Small intestine (tissue), 16 donors: ENCODE measurements at places on chromosomes 12 and 14.

GRCh38 chr14:55807053-55807880 is 227.3 kb downstream of the KTN1 start:
- peak; percentile 100 for DNase-seq

DNA sequence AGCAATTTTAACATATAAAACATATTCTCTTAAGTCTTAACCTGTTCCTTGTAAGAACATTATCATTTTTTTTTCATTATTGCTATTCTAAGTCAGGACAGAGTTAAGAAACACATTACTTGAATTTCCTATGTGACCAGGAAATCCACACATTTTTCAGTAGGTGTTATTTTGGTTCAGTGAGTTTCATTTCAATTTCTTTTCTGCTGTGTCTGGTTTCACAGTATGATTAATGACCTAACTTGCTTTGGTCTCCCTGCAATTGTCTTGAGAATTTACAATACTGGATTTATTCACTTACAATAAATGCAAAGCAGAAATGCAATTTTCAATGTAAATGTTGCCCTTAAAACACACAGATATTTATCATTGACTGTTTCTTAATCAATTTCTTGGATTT is 396.9 kb upstream of the TMTC1 start:
- no peak for DNase-seq

- no peak for DNase-seq
Measured at GRCh38 chr14:93212432-93212831, 5.4 kb downstream of the UBR7 start.

GRCh38 chr14:94343238-94344005 is 20.3 kb upstream of the SERPINA6 start:
- peak; percentile 53 for DNase-seq

DNA sequence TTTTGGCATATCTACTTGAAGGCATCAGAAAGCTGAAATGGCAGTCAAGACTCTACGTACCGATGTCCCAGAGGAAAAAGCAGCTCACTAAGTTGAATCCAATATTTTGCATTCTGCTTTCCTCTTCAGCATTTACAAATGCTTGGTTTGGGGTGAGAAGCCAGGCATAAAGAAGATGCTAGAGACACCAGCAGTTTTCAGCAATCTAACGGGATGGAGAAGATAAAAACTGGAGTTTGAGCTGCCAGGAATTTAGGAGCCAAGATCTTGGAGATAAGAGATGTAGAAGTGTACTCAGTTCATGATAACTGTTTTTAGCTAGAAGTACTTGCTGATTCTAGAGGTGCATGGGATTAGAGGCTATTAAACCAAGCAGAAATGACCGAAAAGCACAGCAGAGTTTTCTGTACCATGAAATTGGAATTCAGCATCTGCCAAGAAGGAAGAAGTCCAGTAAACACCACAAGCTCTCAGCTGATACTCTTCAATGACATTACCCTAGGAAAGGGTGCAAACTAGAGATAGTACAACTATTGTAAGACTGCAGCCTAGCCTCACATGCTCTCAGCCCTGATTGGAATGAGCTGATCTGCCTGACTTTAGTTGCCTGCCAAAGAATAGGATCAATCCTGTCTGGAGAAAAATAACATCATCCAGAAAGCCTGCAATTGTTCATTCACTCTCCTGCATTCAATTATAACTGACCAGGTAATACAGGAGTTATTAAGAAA is 7.4 kb upstream of the ALDH1L2 start:
- no peak for DNase-seq

DNA sequence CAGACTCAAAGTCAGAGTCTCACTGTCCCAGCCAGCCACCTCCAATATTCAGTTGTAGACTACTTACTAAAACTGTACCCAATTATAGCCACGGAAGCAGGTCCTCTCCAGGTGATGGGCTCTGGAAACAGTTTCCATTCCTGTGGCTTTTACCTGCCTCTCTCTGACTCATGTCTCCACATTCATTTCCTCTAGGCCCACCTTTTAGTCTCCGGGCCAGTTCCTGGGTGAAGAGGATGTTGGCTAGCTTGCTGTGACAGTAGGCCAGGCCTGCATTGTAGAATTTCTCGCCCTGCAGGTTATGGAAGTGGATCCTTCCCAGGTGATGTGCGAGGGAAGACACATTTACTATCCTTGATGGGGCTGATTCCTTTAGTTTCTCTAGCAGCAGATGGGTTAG is 5.6 kb downstream of the RDH11 start:
- no peak for DNase-seq

GRCh38 chr14:77738559-77739250 is 22.3 kb downstream of the SNW1 start:
- DNase-seq = no peak

- DNase-seq = no peak
Measured at GRCh38 chr12:46462641-46463355, 90.2 kb upstream of the SLC38A2 start.

GRCh38 chr14:57060276-57060955 is 208.3 kb downstream of the EXOC5 start:
- peak; percentile 70 for DNase-seq

- DNase-seq = no peak
Measured at GRCh38 chr14:23520899-23521533, 30.5 kb downstream of the ZFHX2 start.

DNA sequence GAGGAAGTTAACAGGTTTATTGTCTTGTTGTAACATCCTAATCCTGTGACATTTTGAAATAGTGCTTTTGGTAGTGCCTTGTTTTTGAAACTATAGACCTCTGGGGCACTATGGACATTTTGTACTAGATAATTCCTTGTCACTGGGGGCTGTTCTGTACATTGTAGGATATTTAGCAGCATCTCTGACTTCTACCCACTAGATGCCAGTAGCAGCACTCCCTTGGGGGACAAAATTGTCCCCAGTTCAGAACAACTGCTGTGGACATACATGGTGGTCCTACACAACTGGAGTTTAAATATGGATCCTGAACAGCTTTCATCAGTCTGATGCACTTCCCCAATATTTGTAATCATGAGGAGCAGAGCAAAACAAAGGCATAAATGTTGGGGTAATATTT is 264.7 kb downstream of the RAD51B start:
- DNase-seq = peak; percentile 32

GRCh38 chr12:78210894-78211302 is 380.2 kb downstream of the NAV3 start:
- DNase-seq = no peak

- peak; percentile 41 for DNase-seq
Measured at GRCh38 chr12:30926243-30927221, at the start of gene TSPAN11. Gene TSPAN11 (plus strand): TSS chr12:30926748. CDS start chr12:30953992, 27,244 bp downstream.

GRCh38 chr12:123393747-123394146 is 9.8 kb downstream of the KMT5A start:
- no peak for DNase-seq

DNA sequence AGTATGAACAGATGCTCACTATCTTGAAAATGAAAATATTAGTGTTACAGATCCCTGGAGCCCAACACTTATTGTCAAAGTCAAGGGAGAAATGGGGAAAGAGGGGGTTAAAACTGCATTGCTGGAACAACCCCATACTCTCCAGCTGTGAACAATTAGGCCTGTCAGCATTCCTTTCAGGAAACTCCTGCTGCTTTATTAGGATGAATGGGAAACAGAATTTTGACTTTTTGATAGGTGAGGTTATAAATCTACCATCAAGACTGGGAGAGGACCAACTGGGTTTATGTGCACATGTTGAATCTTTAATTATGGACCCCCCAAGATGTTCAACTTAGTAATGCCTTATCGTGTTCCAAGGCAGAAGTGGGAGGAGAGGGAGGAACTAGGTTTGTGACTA is 85.0 kb downstream of the TMTC1 start:
- DNase-seq = no peak

DNA sequence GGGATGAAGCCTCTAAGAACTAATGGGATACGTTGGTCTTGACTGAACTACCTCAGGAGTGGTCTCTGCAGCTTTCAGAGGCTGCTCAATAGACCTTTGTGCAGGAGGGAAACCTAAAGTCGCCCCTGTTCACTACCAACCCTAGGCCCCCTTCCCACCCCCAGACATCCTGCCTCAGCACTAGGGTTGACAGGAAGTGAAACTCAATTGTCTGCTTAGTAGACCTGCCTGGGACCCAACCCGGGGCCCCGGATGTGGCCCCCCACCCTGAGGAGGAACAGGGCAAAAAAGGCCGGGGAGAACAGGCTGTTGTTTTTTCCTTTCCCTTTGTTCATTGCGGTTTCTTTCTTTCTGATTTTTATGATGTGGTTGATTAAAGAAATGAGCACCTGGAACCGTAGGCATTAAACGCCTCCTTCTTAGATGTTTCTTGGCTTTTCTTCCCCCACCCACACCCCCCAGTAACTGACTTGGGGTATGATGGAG is 1.6 kb upstream of the DGKA start:
- DNase-seq = no peak

DNA sequence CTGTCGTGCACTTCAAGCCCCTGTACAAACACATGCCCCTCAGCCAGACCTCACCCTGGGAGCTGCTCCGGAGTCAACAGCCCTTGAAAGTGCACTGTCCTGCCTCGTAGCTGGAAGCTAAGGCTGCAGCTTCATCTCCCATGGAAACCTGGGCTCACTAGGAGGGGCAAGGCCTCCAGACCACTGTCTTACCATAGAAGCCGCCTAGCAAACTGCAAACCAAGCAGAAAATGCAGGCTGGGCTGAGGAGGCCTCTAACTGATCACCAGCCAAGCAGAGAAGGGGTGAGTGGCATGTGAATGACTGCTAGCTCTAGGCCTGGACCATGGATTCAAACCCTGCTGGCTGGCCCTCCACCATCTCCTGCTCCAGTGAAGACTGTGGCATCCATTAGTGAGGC is 340.2 kb downstream of the CACNA1C start:
- no peak for DNase-seq

GRCh38 chr14:100085462-100085861 is 20.2 kb downstream of the EVL start:
- no peak for DNase-seq

GRCh38 chr14:46432516-46432915 is 219.1 kb downstream of the RPL10L start:
- DNase-seq = no peak

GRCh38 chr14:89669193-89669592 is 252.2 kb upstream of the FOXN3 start:
- DNase-seq = no peak

DNA sequence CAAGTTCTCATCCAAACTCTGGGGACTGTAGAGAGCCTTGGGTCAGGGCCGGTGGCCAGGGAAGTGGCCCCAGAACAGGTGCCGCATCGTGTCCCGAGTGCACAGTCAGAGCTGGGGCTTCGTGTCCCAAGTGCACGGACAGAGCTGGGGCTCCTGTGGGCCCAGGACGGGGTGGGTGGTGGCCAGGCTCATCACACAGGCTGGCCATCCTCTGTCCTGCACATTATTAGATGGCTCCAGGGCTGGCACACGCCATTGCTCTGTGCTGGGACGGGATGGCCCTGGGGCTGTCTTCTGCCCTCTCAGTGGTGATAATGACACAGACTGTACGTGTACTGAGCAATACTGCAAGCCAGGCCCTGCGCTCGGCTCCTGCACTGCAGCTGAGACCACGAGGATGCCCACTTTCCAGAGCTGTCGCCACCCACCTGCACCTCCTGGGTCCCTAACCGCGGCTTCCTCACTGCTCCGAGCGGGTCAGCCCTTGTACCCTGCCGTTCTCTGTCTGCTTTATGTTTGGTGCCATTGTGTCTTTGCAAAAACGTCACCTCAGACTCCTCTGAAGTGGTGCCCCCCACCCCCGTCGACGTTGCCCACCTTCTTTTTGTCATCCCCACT is 1.9 kb downstream of the FBRSL1 start:
- DNase-seq = no peak

GRCh38 chr14:63848890-63849289 is 3.9 kb upstream of the SYNE2 start:
- no peak for DNase-seq

- peak; percentile 97 for DNase-seq
Measured at GRCh38 chr12:52969828-52970569, 21.1 kb downstream of the KRT18 start.

- no peak for DNase-seq
Measured at GRCh38 chr12:50127546-50127945, 15.5 kb downstream of the COX14 start.

GRCh38 chr14:100281286-100282082 is 24.8 kb downstream of the SLC25A29 start:
- no peak for DNase-seq

GRCh38 chr14:49972131-49972671 is 79.3 kb downstream of the ARF6 start:
- DNase-seq = peak; percentile 51

- peak; percentile 99 for DNase-seq
Measured at GRCh38 chr12:26523708-26524150, 309.3 kb downstream of the ITPR2 start.

DNA sequence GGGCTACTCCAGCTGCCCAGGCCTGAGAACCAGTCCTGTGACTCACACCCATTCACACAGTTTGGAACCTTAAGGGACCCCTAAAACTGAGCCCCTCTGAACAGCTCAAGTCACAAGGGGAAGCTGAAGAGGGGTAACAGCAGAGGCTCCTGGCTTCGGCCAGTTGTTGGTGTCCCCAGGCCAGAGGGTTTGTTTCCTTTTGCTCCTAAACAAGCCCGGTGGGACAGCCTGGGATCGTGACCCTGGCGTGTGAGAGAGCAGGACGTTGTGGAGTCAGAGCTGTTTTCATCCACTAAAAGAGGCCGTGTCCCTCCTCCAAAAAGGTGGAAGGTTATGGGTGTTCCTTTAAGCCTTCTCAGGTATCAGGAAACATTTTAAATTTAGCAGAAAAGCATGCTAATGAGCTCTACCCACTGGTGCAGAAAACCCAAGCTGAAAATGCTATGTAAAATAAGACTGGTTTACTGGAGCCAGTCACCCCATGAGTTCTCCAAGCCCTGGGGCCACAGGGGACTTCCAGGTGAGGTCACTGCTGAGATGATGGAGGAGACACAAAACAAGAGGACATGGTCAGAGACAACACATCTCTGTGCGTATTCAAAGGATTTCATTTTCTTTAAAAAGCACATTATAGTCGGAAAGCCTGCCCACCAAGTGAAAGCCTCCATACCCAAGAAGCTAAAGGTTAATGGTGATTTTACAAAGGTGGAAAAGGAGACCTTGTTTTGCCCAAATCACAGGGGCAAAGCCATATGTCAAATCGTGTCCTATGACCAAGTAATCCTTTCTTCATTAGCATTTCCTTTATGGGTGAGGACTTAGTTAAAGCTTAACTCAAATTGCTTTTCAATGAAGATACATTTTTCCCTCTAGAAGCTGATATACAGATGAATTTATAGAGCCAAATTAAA is 14.1 kb downstream of the PRKAB1 start:
- peak; percentile 39 for DNase-seq

GRCh38 chr12:118830296-118830695 is 151.0 kb upstream of the SRRM4 start:
- DNase-seq = no peak

DNA sequence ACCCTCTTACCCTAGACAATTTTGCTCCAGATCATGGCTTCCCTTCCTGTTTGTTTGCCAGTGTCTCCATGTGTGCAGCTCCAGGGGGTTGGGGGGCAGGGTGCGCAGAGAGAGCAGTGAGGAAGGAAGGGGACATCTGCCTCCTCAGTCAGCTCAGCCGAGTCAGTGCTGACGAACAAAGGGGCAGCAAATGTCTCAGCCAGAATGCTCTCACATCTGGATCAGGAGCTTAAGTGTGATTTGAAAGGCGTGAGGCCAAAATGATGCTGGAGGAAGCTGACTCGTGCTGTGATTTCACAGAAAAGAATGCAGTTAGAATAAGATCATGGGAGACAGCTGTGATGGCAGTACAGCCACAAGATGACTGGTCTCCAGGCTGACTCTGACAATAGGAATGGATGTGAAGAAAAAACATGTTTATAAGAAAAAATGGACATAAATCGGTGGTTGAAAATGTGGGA is 27.1 kb upstream of the CDK17 start:
- no peak for DNase-seq
